Right renal cortex interstitium (tissue), 3 donors: ENCODE measurements at places on chromosomes 5 and 9.

- no peak for DNase-seq
Observed at GRCh38 chr5:1488882-1489680, 34.7 kb downstream of the LPCAT1 start.

GRCh38 chr5:102554082-102554481 lies 55.3 kb upstream of the SLCO6A1 start:
- no peak for DNase-seq

GRCh38 chr9:84789463-84789830 lies 119.9 kb downstream of the NTRK2 start:
- no peak for DNase-seq

GRCh38 chr9:93254806-93255493 lies 71.0 kb downstream of the WNK2 start:
- no peak for DNase-seq

- no peak for DNase-seq
Observed at GRCh38 chr5:92969781-92970237, 611.2 kb downstream of the NR2F1-AS1 start.

DNA sequence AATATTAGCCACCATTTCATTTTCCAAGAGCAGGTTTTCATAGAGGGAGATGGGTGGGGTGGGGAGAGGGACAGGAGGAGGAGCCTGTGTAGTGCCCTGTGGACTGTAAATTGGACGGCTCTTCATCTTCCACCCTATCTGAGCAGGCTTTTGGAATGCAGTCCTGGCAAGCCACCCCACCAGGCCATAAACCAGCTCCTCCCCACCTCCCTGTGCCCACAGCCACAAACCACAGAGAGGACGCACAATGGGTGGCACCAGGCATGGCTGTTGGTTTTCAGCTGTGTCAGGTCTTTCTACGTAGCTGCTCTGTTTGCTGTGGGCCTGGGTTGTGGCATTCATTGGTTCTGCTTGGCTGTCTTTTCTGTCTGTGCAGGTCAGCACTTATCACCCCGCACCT lies 58.0 kb downstream of the PLAC8L1 start:
- DNase-seq = no peak

DNA sequence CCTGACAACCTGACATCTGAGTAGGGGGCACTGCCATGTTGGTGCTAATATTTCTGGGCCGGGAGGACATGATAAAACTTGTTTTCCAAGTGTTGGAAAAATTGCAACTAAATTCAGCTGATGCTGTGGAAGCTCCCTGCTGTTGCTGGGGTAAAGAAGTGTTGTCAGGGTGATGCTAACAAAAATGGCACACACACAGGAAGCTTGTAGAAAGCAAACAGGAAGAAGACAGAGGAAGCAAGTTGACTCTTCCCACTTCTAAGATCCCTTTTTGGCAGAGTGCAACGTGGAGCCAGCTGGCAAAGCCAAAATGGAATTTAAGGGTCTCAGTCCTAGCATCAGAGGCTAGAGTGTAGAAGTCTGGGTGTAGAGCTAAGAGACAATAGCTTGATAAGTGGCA lies 11.3 kb upstream of the RIOK2 start:
- DNase-seq = no peak

DNA sequence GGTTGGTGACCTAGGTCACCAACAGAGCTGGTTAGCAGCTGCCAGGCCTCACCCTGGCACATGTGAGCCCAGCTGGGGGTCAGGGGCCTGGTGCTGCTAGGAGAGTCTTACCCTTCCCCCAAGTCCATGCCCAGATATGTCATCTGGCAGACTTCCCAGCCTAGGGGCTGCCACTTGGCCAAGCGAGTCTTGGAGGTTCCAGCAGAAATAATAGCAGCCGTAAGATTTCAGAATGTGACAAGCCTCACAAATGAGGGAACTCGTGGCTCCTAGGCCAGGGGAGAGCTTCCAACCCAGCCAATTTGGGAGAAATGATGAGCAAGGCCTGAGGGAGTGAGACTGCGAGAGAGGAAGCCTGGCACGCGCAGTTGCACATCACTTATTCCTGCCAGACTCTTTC lies 11.1 kb downstream of the URM1 start:
- no peak for DNase-seq

DNA sequence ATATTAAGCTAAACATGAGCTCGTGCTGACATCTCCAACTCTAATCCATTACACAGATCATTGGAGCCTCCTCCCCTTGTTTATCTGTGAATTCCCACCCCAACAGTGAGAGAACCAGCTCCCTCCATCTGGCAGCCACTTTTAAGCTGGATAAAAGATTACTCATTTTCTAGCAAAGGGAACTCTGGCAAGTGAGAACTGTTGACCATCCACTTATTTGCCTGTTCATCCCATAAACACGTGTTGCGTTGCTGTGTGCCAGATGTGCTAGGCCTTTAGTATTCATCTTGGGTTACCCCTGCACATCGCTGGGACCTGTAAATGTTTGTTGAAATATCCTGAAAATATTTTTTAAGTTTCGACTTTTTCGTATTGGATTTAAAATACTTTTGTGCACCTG lies 2.4 kb upstream of the TOR1A start:
- DNase-seq = no peak

GRCh38 chr5:58453306-58453705 lies 6.6 kb downstream of the PLK2 start:
- no peak for DNase-seq

GRCh38 chr9:114884787-114885452 lies 45.5 kb downstream of the TNFSF8 start:
- no peak for DNase-seq

DNA sequence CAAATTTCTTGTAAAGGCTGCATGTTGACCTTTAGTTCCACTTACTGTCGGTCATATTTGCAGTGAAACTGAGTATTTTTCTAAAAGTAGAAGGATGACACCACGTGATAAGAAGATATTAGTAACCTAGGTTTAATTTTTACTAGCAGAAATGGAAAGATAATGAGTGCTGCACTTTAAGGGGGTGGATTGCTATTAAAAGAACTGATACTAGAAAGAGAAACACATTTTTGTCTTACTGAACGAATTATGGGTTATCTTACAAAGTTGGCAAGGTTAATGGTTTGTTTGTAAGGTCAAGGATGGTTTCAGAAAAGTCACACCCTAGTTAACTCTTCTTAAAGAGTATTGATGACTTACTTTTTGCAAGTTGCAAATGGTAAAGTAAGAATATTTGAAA lies 2.4 kb downstream of the MACIR start:
- DNase-seq = no peak

- no peak for DNase-seq
Observed at GRCh38 chr5:157828105-157828943, 30.6 kb downstream of the CLINT1 start.
